ENCODE measurements at places on chromosomes 3 and 15. TPM values are rescaled to one million over a fixed set of nuclear protein-coding genes. Genes with fewer than 3 reads are reported as not detected.

CDHR4 gene
- polyA plus RNA-seq: 0.25 TPM

DNA sequence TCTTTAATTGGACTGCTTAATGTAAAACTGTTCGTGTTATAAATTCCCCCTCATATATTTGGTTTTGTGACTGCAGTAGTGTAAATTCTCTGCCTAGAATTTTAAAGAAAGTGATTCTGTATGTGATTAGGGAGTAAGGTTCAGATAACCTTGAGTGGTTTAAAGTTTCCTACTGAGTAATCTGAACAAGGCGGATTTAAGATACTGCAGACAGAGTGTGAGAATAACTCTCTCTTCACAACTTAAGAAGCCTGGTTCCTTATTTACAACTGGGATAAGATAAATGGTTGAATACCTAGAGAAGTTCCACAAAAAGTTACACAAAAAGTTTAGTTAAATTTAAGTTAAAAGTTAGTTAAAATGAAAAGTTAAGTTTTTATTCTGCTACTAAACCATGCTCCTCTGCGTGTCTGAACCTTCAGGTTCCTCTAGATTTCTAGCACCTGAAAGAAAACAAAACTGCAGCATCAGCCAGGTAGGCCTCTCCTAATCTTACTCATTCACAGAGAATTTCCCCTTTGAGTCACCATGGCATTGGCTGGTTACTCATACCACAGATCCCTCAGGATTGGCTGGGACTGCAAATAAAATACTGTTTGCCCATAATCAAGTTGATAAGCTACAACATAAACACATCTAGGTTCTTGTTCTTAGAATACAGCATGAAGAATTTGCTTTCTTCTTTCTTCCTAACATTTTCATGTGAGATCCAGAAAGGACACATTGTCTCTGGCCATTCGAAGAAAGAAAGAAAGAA is at the start of gene ARL14:
ARL14 (plus strand) TSS at position 614 of the 757 bp plus-strand sequence. CDS start 187 bp downstream, outside the sequence.
- no peak for DNase-seq

KLF13 gene
- polyA plus RNA-seq: 37.0 TPM

- no peak for DNase-seq
Measured at GRCh38 chr15:71892335-71892734, 82.0 kb downstream of the NR2E3 start.

GRCh38 chr3:152998591-152998990 is 163.4 kb upstream of the RAP2B start:
- DNase-seq: no peak

DNA sequence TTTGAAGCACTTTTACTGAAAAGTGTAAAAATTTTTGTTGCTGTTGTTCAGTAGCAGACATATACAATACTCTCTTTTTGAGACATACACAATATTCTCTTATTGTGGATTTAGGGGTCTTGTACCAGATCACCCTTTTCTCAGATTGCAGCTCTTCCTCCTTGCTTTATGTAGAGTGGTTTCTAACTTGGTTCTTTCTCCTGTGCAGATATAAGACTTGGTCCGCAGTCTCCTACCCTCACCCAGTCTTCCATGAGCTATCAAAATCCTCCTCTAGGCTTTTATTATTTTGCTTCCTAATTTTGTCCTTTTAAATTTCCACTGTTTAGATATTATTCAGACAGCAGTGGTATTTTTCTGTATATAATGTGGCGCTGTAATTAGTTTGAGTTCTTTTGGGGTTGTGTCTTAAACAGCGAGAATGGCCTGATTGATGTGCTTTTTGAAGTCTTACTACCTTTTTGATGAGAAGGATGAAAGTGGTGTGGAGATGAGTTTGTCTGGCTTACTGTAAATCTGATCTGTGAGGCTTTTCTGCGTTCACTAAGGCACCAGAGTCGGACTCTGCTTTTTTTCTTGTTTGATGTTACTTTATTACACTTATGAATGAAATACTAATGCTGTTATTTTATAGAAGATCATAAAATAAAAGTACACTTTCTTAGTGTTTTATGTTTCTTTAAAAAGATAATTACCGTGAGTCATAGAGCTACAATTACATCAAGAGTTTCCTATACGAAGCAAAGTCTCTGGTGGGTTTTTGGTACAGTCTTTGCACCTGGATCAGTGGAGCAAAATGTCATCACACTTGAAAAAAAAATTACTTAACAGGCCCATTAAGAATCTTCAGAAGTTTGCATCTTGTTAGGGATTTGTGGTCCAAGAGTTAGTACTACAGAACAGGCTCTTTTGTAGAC is 27.8 kb downstream of the FNDC3B start:
- no peak for DNase-seq

DNA sequence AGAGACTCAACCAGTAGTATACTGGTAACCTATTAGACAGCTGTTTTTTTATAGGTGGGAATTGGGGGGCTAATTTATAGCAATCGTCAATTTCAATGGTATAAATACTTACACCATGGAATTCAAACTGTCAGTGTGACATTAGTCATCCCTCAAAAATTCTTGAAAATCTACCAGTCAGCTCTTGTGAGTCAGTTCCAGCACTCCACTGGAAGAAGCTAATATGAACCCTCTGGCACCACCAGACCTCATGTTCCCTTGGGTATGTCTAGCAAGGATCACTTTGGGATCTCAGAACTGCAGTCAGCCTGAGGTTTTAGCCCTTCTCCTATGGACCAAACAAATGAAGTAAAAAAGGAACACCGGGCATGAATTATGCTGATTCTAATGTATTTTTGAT is 11.8 kb upstream of the UACA start:
- DNase-seq: no peak

PRKCI gene
- 17.6 TPM for polyA plus RNA-seq

CCDC33 gene
- not detected for polyA plus RNA-seq

GRCh38 chr3:115022199-115022598 is 124.9 kb downstream of the ZBTB20 start:
- DNase-seq: no peak

DNA sequence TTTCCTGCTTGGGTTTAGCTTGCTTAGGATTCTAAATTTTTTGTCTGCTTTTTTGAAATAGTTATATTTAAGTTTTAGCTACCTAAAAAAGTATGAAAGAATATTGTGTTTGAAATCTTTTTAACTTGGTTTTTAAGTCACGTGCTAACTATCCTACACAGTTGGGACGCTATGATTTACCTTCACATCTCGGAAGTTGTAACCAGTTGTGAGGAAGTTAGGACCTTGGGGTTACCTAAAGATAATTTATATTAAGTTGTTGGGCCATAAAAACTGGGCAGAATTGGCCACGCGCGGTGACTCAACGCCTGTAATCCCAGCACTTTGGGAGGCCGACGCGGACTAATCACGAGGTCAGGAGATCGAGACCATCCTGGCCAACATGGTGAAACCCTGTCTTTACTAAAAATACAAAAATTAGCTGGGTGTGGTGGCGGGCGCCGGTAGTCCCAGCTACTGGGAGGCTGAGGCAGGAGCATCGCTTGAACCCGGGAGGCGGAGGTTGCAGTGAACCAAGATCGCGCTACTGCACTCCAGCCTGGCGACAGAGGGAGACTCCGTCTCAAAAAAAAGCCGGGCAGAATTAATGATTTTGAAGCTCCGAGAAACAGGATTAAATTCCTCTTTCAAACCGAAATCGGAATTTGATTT is 1.0 kb downstream of the ZFAND6 start:
- no peak for DNase-seq

GOLGA6L7 gene
- polyA plus RNA-seq: 0.15 TPM

- no peak for DNase-seq
Measured at GRCh38 chr15:59540654-59541053, 70.9 kb upstream of the GCNT3 start.

GRCh38 chr15:94917068-94917467 is 685.7 kb downstream of the MCTP2 start:
- no peak for DNase-seq

- no peak for DNase-seq
Measured at GRCh38 chr3:66253790-66254620, 33.2 kb downstream of the SLC25A26 start.

ACOX2 gene
- 22.2 TPM for polyA plus RNA-seq

GRCh38 chr3:37952564-37952963 is 38.0 kb upstream of the VILL start:
- DNase-seq: no peak

DNA sequence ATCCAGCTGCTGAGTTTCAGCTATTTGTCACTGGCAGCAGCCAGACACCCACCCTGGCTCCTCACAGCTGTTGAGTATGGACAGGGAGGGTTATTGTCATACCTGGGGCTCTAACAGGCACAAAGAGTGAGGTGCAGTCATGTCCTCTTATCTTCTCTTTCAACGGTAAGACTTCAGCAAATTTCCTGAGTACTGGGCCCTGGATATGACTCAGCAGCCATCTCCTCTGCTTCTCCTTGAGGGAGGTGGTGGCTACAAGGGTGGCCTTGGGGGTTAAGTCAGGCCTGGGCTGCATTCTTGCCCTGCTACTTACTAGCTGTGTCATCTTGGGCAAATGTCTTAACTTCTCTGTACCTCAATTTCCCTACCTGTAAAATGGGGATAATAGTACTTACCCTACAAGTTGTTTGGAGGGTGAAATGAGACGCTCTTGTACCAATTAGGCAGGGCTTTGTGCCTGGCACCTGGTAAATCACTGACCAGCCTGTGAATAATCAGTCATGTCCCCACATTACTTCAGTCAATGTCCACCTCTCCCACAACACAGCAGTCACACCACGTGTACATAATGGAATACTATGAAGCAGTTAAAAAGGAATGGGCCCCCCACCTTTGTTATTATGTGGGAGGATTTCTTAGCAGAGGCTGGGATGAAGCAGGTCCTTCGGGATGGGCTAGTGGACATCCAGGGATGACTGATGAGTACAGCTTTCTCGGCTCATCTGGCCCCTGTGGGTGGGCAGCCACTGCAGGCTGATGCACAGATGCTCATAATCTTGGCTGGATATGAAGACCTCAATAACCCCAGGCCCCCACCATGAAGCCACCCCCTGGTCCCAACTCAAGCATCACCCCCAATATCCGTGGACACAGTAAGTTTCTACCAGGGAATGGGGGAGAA is 528.8 kb downstream of the SHQ1 start:
- DNase-seq: no peak

CYP8B1 gene
- polyA plus RNA-seq: 0.09 TPM

DNA sequence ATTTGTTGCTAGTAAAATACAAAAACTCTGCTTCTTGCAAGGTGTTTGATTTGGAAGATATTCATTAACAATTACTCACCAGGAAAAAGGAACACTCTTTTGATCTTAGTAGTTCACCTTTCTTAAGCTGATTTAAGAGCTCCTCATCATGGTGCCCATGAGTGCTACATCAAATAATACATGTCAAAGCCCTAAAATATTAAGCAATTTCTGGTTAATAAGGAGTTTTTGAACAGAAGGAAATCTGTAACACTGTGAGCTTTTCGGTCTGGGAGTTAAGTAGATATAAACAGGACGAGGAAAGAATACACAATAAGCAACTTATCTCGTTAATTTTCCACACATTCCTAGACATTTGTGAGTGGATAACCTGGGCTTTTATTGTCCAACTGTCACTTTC is 83.9 kb upstream of the DCBLD2 start:
- no peak for DNase-seq

GRCh38 chr3:160170409-160171370 is 54.5 kb upstream of the C3orf80 start:
- no peak for DNase-seq

GRCh38 chr15:100769043-100769974 is 110.3 kb upstream of the ALDH1A3 start:
- DNase-seq: no peak

MFGE8 gene
- polyA plus RNA-seq: 164 TPM

DNA sequence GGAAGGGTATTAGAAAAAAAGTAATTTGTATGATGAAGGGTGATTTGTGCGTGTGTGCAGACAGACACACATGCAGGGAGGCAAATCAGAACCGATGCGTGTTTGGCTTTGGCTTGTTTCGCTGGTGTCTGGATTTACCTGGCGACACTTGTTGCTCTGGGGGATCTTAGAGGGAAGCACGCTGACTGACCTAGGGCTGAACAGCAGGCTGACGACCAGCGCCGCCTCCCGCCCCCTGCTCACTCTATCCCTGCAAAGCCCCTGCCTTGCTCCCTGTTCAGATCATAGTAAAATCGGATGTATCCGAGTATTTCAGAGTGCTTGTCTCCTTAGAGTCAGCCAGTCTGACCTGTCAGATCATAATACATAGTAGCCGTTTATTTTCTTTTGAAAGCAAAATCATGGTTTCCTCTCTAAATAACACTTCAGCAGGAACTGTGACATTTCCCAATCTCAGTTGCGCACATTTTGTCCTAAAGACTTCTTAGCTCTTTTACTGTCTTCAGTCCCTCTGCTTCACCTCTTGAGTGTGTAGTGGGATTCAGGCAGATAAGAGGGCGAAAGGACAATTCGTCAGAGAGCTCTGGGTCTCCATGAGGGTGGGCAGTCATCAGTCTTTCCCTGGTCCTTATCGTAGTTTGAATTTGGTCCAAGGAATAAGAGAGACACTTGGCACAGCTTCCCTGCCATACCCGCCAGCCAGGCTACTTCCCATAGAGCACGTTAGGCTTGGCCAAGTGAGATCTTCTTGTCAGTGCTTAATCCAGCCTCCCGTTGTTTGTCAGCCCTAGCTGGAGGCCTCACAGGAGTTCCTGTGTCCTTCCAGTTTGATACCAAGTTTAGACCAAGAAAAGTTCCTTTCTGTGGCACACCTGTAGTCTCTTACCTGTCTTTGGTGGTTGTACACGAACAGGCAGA is 97.4 kb downstream of the PGPEP1L start:
- no peak for DNase-seq

DNA sequence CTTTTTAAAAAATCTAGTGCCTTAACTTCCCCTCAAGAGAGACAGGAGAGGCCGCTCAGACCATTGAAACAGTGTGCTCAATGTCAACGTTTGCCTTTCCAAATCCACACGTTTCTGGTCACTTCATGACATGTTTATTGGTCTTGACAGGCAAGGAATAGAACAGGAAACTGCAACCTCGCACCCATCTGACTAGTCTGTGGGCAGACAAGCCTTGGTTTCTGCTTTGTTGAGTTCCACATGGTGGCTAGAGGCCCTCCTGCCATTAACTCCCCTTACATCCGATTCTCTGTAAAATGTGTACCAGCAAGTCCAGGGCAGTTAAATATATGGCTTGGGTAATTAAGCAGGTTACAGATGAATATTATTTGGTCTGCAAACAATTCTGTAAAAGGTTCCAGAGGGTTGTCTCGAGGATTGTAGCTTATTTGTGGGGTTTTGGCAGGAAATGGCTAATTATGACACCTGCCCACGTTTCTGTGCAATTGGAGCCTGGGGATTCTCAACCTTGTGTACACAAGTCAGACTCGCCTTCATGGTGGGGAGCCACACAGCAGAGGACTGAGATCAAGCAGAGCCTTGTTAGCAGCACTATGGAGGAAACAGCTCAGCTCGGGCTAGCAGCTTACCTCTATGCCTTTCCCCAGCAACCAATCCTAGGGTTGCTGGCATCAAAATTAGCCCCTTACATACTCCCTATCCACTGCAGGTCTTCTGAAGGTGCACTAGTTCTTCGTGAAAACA is 317.5 kb upstream of the IGF1R start:
- no peak for DNase-seq

DNA sequence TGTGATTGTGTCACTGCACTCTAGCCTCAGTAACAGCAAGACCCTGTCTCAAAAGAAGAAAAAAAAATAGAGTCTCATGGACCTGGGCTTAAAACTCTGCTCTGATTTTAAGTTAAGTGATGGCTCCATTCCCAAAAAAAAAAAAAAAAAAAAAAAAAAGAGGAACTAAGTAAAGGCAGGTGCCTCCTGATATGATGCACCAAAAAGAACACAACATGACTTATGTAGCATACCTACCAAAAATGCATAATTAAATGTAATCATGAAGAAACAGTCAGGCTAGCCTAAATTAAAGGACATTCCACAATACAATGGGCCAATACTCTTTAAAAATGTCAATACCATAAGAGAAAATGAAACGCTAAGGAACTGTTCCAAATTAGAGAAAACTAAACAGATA is 5.4 kb upstream of the IREB2 start:
- no peak for DNase-seq

Data from forelimb muscle (tissue), 1 donor.